Stimulated activated CD4-positive, alpha-beta T cell treated with anti-CD3 and anti-CD28 coated beads, TNF-alpha, amount 100 ng/mL, for 4 hours (primary cell): ENCODE measurements at places on chromosomes 7 and 10.

- no peak for DNase-seq
Measured at GRCh38 chr7:135238112-135238744, 4.6 kb downstream of the STRA8 start.

DNA sequence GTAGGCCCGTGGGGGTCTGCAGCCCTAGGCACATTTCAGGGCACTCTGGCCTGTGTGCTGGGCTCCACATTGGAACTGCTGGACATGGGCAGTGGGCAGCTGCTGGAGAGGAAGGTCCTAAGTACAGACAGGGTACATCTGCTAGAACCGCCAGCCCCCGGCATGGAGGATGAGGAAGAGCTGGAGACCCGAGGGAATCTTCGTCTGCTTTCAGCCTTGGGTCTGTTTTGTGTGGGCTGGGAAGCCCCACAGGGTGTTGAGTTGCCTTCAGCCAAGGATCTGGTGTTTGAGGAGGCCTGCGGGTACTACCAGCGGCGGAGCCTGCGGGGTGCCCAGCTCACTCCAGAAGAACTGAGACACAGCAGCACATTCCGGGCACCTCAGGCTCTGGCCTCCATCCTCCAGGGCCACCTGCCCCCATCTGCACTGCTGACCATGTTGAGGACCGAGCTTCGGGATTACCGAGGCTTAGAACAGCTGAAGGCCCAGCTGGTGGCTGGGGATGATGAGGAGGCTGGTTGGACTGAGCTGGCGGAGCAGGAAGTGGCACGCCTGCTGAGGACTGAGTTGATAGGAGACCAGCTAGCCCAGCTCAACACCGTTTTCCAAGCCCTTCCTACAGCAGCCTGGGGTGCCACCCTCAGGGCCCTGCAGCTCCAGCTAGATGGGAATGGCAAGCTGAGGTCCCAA is 1.4 kb downstream of the HPS6 start:
- DNase-seq, result no peak

DNA sequence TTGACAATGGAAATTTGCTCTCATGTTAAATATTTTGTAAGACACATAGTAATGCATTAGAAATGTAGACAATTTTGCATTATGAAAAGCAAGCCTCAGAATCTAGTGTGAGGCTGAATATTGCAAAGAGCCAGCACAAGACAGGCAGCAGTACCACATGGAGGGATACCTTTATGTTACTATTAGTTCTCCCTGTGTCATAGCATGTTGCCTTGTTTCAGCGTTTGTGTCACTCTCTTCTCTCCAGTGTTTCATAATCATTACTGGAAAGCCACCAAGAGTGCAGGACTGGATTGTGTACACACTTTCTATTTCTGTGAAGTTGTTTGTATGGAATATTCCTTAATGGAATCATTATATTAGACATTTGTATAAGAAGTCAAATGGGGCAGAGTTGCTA is 8.5 kb downstream of the AHR start:
- no peak for DNase-seq

GRCh38 chr10:130428936-130429335 is 292.7 kb downstream of the GLRX3 start:
- no peak for DNase-seq

GRCh38 chr7:112982441-112983063 is 104.1 kb downstream of the GPR85 start:
- no peak for DNase-seq

GRCh38 chr7:151366166-151366879 is 24.7 kb downstream of the NUB1 start:
- DNase-seq, result no peak

- no peak for DNase-seq
Measured at GRCh38 chr7:84218681-84219080, 24.1 kb upstream of the SEMA3A start.

GRCh38 chr10:60048091-60048501 is 141.7 kb upstream of the CCDC6 start:
- no peak for DNase-seq
